ENCODE measurements at places on chromosomes 5 and 9.

DNA sequence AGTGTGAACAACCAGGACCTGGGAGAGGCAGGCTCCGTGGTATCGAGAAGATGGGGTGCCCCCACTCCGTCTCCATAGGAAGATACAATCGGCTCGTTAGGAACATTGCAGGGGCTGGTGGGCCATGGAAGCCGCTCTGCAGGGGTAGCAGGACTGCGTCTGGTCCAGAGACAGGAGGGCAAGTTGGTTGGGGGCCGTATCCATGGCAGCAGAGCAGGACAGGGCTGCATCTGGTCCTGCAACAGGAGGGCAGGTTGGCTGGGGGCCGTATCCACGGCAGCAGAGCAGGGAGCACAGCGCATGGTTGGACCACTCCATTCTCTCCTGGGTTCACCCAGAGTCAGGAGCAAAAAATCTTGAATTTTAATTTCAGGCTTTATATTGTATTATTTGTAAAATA lies 98.2 kb downstream of the ANKRD33B start:
- DNase-seq, result no peak

GRCh38 chr5:171688696-171689495 lies 96.7 kb upstream of the SMIM23 start:
- no peak for DNase-seq

GRCh38 chr5:151234476-151235238 lies 10.8 kb upstream of the CCDC69 start:
- no peak for DNase-seq

GRCh38 chr5:94740286-94740685 lies 121.8 kb downstream of the SLF1 start:
- no peak for DNase-seq

- no peak for DNase-seq
Measured at GRCh38 chr9:10005206-10005605, 607.6 kb downstream of the PTPRD start.

DNA sequence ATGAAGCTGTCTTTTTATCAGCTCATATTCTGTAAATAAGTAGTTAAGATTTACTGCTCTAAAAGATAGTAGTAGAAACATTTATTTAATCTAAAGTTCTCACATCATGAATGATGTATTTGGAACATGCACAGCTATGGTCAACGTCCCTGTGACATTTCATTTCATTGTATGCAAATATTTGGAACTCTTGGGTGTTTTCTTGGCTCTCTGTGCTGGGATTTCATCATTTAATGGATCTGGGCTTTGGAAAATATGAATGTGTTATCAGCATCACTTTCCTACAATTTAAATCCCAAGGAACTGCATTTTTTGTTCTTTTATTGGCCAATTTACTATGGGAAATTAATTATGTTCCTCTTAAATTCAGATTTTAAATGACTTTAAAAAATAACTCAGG lies 462.9 kb downstream of the SEMA5A start:
- DNase-seq, result no peak

- DNase-seq, result peak; percentile 62
Measured at GRCh38 chr9:108272349-108272899, 583.4 kb downstream of the ACTL7B start.

DNA sequence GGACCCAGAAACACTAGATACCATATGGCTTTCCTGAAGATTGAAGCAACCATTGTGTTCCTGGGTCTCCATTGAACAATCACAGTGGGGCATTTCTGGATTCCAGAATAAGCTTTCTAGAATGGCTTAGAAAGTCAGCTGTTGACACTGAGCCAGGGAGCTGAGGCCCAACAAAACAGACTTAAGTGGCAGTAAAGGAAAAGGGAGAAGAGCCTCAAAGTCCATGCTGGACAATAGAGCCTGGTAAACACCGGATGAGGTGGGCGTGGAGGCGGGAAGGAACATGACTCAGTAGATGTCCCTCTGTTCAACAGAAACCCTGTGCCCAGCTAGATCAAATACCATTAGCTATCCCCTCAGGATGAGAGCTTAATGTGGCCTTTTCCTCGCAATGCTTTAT lies 14.8 kb downstream of the SPARC start:
- DNase-seq, result no peak

DNA sequence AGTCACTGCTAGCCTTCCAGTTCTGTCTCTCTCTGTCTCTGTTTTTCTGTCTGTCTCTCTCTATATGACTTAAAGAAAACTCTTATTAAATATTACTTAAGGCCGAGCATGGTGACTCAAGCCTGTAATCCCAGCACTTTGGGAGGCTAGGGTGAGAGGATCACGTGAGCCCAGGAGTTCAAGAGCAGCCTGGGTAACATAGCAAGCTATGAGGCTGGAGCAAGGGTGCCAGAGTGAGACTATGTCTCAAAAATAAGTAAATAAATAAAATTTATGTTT lies 1.7 kb upstream of the GBGT1 start:
- DNase-seq, result no peak

GRCh38 chr5:32319392-32319791 lies 6.7 kb upstream of the MTMR12 start:
- DNase-seq, result no peak

DNA sequence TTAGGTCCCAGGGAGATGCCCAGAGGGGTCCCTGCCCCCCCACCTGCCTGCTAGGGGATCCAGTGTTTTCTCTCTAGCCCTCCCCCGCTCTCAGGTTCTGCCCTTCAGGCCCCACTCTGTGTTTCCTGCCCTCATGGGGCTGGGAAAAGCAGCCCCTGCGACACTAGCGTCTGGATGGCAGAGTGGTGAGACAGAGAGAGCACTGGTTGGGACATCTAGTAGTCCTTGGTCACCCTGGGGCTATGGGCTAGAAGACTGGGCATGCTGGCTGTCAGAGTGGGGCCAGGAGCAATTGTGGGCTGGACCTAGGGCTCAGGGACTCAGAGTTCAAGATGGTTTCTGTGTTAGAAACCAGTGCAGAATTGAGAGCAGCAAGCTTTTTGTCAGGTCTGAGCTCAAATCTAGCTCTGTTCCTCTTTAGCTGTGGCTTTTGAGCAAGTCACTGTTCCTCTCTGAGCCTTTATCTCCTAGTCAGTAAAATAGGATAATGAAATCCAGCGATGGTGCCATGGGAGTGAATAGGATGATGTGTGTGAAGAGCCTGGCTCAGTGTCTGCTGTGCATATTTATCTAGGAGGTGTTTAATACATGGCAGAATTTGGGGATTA lies 39.0 kb downstream of the RGS3 start:
- no peak for DNase-seq

DNA sequence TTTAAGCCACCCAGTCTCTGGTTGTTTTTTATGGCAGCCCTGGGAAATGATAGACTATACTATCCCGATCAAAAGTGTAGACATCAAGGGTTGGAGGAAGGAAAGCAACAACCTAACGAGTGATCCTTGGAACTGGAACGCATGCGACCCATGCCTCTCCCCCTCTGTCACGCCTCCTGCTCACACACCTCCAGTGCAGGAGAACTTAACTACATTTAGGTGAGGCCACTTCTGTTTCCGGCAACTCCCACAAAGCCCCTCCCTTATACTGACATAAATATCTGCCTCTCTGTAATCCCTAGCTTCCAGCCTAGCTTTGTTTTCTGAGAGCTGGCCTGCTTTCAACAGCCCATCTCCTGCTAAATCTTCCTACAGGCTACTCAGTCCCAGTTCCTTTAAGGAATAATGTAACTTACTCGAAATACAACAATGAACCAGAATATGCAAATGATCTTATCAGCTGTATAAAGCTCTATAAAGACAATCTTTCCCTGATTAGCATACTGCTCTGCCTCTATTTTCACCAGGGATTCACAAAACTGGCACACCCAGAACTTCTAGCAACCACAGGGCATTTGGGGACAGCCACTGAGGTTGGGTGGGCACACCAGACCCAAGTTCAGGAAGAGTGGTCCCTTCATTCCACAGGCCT lies 73.9 kb downstream of the GABBR2 start:
- DNase-seq, result no peak

GRCh38 chr5:15391704-15392397 lies 108.1 kb upstream of the FBXL7 start:
- DNase-seq, result no peak

GRCh38 chr5:119966028-119966427 lies 336.7 kb downstream of the FAM170A start:
- DNase-seq, result no peak

DNA sequence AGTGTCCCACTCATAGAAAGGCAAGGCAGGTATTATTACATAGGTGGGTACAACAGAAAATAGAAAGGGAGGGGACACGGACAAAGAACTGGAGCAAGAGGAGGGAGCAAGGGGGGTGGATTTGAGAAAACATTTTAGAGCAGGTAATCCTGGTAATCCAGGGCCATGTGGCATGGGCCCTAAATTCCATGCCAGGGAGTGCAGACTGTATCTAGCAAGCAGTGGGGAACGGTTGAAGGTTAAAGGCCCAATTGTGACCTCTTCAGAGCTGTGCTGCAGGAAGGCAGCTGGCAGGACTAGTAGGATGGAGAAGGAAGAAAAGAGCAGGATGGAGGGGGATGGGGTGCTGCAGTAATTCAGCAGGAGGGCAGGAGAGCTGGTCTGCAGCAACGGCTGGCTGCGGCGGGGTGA lies 75.2 kb downstream of the PDE6A start:
- DNase-seq, result no peak

GRCh38 chr5:107118184-107119019 lies 552.3 kb downstream of the EFNA5 start:
- no peak for DNase-seq

DNA sequence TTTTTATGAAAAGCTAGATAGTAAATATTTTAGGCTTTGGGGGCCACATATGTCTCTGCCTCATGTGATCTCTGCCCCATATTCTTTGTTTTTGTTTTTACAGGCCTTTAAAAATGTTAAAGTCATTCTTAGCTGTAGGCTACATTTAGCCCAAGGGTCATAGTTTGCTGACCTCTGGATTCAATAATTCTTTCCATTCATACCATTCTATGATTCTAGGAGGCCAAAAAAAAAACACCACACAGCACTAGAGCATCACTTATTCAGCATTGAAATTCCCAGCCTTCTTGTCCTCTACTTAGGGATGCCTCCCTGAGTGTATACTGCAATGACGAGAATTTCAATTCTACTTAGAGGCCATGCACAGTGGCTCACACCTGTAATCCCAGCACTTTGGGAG lies 17.0 kb downstream of the PTCD2 start:
- DNase-seq, result no peak

- DNase-seq, result no peak
Measured at GRCh38 chr5:138648841-138649240, 73.6 kb upstream of the HSPA9 start.

GRCh38 chr5:177526191-177526590 lies 9.4 kb upstream of the DDX41 start:
- DNase-seq, result no peak

GRCh38 chr5:8840237-8840636 lies 705.6 kb downstream of the SEMA5A start:
- DNase-seq, result no peak

DNA sequence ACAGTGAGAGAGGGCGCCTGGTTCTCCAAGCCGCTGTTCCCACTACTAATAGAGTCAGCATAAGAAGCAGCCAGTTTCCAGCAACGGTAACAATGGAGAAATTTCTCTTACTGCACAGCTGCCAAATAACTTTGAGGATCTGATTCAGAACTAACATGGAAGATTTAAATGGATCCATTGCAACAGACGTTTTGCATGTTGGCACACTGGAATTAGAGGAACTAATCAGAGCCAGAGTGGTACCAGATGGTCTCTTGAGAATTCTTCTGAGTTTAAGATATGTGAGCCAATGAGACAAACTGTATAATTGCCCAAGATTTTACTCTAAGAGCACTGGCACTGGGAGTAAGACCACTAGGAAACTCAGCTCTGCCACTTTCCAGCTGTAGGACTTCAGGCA lies 186.5 kb downstream of the EFNA5 start:
- no peak for DNase-seq

DNA sequence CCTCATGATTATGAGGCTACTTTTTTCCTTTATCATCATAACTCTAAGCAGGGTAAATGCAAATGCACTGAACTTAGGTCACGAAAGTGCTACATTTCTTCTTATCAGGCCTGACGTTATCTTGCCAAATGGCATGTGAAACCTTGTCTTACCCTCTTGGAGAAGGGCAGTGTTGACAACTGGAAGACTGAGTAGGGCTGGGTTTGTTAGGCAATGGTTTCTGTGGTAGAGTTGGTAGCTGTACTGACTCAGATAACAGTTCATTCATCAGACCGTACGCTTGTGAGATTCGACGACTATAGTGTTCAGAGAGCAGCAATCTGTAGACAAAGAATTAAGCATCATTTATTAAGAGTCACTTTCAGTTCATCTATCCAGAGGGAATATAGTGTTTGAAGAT lies 127.7 kb downstream of the CPLANE1 start:
- DNase-seq, result no peak

- DNase-seq, result no peak
Measured at GRCh38 chr9:134591082-134591571, 50.5 kb upstream of the COL5A1 start.

DNA sequence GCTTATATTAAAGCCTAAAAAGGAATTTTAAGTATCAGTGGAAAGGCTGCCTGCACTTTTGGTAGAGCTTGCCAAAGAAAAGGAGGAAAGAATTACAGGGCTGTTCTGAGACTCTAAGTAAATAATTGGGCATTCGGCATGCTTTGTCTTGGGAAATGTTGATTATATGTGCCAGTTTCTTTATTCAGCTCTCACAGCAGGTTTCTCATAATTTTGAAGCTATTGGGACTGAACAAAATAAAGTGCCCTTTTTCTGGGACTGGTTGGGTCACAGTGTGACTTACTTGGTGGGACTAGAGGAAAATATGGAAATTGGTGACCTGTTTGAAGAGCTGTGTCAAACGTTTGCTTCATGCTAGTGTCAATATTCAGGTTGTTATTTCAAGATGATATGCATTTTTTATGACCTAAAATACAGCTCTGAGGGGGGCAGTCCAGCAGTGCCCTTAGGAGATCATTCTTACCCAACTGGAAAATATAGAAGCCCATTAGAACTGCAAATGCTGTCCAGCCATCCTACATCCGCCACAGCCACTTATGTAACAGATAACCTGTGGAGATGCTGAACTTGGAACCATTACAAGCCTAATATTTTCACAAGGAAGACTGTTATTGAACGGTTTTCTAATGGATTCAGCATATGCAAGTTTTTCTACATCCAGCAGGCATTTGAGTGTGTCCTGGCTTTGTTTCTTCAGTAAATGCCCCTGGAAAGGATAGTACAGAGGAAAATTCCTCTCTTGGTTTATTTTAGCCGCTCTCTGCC lies 122.4 kb downstream of the SNCAIP start:
- DNase-seq, result no peak

- DNase-seq, result no peak
Measured at GRCh38 chr9:94909965-94910730, 183.6 kb downstream of the AOPEP start.

GRCh38 chr5:180683220-180683922 lies 34.0 kb upstream of the FLT4 start:
- no peak for DNase-seq

DNA sequence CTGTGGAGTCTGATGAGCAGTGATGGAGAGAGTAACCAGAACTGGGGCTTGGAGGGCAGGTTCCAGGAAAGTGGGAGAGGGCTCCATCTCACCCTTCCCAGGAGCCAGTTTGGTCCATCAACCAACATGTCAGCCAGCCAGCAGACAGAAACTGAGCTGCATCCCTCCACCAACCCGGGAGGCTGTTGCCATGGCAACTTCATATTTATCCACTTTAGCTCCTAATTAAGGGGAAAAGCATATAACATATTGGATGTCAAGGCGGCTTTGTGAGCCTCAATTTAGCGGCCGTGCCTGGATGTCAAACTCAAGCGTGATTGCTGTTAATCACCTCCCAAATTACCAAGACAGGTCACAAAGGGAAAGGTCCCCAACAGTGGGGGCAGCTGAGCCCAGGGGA lies 81.5 kb upstream of the ARAP3 start:
- no peak for DNase-seq

- DNase-seq, result no peak
Measured at GRCh38 chr9:11023201-11023600, 410.4 kb upstream of the PTPRD start.

GRCh38 chr9:10706788-10707187 lies 94.0 kb upstream of the PTPRD start:
- DNase-seq, result no peak

Measured in LoVo (cell line).